ENCODE measurements at places on chromosomes 5 and 9.

DNA sequence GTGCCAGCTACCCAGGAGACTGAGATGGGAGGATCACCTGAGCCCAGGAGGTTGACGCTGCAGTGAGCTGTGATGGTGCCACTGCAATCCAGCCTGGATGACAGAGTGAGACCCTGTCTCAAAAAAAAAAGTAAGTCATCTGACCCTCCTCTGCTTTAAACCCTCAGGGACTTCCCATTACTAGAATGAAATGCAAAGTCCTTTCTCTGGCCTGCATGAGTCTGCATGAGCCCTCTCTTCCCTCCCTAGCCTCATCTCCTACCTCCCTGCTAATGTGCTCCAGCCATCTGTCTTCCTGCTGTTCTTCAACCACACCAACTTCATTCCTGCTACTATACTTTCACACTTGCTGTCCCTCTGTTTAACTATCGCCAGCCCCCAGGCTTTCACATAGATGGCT, 15.3 kb downstream of the IL5 start:
- DNase-seq: no peak

DNA sequence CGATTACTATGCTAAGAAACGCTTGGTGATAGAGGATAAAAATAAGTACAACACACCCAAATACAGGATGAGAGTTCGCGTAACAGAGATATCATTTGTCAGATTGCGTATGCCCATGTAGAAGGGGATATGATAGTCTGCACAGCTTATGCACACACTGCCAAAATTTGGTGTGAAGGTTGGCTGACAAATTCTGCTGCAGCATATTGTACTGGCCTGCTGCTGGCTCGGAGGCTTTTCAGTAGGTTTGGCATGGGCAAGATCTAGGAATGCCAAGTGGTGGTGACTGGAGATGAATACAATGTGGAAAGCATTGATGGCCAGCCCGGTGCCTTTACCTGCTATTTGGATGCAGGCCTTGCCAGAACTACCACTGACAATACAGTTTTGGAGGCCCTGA, 208.4 kb downstream of the PDZD2 start:
- no peak for DNase-seq

DNA sequence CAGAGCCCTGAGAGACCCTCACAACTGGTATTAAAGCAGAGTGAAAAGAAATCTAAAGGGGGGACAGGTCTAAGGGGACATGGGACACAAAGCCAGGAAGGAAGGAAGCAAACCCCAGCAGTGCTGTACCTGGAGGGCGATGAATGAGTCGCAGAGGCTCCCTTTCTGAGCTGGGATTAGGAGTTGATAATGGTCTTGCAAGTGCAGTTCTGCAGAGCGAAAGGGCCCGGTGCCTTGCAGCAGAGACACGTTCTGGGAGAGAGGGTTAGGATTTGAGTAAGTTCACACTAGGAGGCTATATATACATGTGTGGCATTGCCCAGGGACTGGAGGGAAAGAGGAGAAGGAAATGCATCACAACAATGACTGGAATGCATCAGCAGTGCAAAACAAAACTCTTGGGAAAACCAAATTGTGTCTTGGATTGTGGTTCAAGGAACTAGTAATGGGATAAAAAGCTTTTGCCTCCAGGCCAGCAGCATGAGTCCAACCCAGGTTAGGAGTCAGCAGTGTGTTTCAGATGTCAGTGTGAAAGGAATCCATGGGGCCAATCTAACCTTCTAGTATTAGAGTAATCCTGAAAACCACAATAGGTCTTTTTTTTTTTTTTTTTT, 38.8 kb upstream of the LIFR start:
- no peak for DNase-seq

DNA sequence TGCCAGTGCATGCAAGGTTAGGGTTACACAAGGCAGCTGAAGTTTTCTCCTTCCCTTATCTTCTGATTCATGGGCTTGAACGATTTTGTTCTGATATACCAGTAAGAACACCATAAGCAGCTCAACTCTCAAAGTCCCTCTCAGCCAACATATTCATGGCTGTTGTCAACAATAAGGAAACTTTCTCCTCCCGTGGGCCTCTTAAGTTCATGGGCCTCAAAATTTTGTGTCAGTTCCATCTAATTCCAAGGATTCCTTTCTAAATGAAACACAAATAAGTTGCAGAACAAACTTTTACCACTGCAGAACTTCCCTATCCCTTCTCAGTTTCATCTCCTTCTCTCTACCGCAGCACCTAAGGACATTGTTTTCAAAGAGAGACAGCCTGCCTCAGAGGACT, 23.6 kb upstream of the CAST start:
- no peak for DNase-seq

GRCh38 chr9:115016344-115016743, 86.0 kb upstream of the TNFSF8 start:
- no peak for DNase-seq

DNA sequence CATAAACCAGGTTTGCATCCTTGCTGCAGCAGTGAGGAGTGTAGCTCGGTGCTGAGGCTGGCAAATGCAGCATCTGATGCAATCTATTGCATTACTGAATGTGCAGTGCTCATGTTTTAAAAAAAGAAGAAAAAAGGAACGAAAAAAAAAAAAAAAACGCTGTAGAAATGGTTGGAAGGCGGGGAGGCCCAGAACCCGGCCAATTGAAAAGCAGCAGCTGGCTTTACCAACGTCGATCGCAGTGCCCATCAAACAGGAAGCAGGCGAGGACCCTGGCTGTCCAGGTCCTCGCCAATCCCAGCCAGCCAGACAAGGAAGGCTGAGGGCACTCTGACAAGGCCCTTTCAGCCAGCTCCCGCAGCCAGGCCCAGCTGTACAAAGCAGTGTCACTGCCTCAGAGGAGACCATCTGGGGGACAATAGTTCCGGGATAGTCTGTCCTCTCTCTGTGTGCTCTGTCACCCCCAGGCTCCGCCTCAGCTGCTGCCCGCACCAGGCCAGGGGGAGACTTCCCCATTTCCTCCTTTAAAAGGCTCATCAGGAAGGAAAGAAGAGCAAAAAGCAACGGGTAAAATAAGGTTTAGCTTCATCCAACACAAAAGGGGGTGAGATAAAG, 21.8 kb upstream of the CPEB4 start:
- DNase-seq: no peak

DNA sequence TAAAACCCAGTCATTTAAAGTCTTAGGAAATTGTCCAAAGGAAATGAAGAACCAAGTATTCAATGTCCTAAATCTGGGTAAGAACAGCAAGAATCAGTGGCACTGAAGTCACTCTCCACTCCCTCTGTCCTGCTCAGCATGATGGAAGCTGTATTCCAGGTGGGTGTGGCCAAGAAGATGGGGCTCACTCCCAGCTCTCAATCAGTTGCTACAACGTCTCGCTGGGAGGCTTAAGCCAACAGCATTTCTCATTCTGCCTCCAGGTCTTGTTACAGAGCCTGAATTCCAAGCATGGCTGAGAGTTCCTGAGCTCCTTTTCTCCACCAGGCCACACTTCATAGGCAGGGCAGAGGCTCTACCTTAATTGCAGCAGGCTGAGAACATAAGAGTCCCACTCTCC, 41.2 kb upstream of the TRIO start:
- DNase-seq: no peak

DNA sequence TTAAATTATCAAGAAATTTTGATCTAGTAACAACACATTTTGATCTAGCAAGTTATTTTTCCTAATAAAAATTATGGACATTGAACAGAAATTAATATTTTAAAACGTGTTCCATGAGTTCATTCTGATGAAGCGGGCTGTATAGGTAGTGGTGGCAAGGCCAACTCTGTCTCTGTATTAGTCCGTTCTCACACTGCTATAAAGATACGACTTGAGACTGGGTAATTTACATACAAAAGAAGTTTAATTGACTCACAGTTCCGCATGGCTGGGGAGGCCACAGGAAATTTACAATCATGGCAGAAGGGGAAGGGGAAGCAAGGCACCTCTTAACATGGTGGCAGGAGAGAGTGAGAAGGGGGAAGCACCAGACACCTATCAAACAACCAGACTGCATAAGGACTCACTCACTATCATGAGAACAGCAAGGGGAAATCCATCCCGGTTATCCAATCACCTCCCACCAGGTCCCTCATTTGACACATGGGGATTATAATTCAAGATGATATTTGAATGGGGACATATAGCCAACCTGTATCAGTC, 61.2 kb downstream of the TMEM232 start:
- DNase-seq: no peak

- DNase-seq: no peak
Measured at GRCh38 chr9:119334745-119335144, 34.5 kb downstream of the BRINP1 start.

GRCh38 chr5:134997015-134997414, 29.3 kb downstream of the CATSPER3 start:
- no peak for DNase-seq

GRCh38 chr5:180155365-180155926, 53.6 kb downstream of the RASGEF1C start:
- DNase-seq: no peak

DNA sequence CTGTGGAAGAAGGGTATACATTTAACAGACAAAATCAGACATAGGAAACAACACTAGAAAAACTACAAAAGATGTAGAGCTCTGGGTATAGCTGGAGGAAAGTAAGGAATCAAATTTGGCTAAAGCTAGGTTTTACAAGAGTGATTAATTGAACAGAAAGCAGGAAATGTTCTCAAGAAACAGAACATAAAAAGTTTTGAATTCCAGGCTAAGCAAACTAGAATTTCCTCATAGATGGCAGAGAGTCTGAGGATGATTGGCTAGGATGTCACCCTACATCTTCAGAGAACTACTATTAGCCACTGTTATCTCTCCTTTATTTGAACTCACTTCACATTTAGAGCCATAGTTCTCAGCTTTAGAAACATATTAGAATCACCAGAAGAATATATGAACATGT, 502.1 kb upstream of the PAPPA start:
- no peak for DNase-seq

DNA sequence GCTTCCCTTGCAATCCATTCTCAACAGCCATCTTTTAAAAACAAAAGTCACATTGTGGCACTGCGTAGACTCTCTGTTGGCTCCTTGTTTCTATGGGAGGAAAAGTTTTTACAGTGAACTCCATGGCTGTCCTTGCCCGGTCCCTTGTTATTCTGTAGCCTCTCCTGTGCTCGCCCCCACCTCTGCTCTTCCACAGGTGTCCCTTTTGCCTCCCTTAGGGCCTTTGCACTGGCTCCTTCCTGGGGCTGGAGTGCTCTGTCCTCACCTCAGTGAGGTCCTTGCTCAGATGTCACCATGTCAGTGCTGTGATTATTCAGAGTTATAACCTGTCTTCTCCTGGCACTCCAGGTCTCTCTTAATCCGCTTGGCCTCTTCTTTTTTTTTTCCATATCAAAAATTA, 308.8 kb downstream of the DOCK8 start:
- DNase-seq: no peak

GRCh38 chr5:122312591-122313406, 762 bp downstream of the SNCAIP start:
- DNase-seq: no peak

- DNase-seq: no peak
Measured at GRCh38 chr5:82276800-82277612, 1.1 kb downstream of the RPS23 start.

GRCh38 chr9:71177901-71178300, 56.5 kb upstream of the TRPM3 start:
- DNase-seq: no peak

Measured in immature natural killer cell (primary cell).